ENCODE measurements at places on chromosomes 2 and 18.

DNA sequence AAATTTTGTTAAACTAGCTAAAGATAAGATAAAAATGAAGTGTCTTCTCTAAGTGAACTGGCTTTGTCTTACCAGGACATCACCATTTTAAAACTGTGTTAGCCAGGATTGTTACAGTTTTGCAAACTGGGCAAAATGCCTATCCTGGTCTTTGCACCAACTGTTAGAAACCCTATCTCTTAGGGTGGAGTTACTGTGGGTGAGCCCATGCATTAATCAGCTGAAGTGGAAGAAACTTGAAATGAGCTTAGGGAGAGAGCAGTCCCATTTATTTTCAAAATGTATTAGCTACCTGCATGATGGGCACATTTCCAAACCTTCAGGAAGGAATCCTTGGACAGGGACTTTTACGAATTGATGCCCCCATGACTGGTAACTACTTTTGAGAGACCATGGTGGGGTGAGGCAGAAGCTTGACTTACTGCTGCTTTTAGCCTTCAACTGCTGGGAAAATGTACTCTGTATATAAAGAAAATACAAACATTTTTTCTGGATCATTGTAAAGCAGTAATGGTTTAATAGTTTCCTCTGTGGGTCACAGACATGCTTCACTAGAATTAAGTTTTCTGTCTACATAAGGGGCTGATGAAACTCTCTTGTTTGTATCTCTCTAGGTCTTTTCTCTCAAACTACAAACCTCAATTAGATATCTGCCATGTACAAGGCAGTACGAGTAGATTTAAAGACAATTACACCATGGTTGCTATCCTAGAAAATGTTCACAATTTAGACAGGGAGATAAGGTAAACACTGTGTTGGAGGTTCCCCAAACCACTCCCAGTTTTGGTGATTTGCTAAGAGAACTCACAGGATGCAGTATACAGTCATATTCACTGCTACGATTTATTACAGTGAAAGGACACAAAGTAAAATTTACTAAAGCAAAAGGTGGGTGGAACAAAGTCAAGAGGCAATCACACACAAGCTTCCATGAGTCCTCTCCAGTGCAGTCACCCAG, 321.4 kb upstream of the MMADHC start:
- DNase-seq, result no peak

DNA sequence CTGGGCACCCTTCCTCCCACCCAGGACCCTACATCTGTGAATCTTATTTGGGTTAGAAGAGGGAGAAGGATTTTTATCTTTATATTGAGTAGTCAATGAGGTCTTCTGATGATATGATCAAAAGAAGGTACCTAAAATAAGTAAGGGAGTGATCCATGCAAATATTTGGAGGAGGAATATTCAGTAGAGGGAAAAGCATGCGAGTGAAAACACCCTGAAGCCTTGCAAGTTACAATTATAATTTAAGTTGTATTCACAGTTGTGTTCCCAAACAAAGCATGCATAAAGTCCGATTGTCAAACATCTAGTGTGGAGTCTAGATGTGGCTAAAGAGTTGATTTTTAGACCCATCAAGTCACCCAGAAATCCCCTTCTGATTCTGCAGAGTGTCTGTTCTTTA, 530.2 kb upstream of the ZEB2 start:
- DNase-seq, result no peak

DNA sequence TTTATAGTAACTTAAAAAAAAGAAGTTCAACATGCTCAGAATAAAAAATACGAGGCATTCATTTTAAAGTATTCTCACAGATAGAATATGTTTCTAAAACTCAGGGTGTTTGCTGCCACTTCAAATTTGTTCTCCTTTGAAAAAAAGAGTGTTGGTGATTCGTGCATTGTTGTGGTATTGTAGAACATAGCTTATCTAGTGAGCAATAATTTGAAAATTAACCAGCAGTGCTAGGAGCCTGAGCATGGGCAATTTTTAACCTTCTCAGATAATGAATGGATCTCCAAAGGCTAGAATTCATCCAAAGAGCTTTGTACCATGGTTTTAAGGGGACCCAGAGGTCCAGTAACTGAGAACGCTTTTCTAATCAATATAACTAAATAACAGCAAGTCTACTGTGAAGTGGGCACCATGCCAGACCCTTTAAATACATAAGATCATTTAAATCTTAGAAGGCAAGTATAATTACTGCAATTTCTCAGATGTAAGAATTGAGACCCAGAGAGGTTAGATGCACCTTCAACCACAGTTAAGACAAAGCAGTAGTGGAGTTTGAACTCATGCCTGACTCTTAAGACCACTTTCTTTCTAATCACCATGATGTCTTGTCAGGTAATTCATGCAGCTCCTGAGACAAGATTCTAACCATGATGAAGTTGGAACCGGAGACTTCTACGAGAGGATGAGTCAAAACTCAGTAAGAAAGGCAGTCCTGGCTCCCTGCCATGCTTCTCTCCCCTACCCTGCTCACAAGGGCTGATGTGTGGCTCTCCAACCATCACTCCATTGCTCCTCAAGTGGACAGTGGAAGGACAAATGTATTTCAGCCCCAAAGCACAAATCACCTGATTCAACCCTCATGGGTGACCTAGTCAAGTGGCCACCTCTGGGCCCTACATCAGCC, 3.4 kb downstream of the CYRIA start:
- no peak for DNase-seq

- DNase-seq, result no peak
Observed at GRCh38 chr18:66328296-66328878, 275.5 kb downstream of the CDH19 start.

DNA sequence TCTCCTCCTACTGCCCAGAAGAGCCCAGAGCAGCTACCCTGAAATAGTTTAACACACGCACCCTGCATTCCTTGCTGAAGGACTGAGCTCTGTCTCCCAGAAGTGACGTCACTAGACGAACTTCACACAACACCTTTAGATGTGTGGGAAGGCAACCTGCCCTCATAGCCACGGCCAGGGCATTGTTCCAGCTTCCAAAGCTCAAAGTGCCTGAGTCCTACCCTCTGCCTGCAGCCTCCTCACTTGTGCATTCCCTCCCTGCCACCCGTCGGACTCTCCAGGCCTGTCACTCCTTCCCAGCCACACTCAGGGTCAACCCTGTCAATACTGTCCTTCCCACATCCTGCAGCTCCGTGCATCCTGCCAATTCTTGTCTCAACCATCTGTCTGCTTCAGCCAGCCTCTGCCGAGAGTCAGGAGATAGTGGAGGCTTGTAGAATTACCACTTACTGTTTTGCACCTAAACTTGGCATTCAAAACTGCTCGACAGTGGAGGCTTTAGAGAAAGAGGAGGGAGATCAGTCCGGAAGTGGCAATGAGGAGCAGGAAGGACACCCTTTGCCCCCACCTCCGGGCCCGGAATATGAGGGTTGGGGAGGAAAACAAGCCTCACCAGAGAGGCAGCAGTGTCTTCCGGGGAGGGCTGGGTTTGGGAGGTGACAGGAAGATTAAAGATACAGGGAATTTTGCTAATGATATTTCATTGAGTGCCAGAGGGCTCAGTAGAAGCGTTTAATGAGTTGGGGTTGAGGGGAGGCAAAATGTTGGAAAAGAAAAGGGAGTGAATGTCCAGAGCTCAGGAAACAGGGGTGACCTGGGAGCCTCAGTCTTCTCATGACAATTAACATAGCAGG, 72.3 kb upstream of the ATG16L1 start:
- DNase-seq, result no peak

DNA sequence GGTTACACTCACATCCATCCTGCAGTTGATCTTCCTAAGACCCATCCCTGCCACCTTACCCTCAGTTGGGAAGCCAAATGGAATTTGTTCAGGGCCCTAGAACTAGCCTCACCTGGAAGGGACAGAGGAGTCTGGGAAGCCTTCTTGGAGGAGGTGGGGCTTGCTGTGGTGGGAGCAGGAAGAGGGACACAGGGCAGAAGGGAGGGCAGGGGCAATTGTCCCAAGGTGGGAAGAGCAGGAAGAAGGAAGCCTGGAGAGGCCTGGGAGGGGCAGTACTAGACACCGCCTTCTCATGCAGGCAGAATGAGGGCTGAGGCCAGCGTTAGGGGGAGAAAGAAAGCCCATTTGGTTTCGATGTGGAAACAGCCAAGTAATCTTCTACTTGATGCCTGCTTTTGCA, 34.1 kb upstream of the ASPRV1 start:
- no peak for DNase-seq

DNA sequence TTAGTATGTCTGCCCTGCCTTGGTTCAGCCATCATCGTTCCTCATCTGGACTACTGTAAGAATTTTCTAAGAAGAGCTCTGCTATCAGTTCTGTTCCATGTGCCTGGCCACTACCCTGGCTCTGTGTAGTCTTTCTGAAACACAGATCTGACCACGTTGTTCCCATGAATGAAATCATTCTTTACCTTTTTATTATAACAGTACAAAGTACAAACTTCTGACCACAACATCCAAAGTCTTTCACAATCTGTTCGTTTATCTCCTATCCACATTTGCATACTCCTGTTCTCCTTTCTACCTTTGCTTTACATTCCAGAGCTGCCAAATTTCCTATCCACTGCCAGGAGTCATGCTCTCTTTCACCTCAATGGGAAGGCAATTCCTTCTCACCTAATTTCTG, 284.6 kb upstream of the LRP1B start:
- no peak for DNase-seq

DNA sequence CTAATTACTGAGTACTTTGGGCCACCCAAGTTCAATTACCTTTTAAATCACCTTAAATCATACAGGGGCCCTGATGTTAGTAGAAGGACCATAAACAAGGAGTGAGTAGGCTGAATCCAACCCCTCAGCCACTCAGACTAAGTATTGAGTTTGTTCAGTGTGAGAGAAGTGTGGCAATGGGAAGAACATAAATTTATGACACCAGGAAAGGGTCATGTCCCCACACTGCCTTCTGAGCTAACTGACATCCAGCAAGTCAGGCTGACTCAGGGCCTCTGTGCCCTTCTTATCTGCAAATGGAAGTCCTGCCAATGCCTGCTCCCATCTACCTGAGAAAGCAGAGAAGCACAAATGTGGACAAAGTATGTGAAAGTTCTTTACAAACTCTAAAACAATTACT, 12.9 kb downstream of the PLEKHM3 start:
- peak; percentile 47 for DNase-seq

DNA sequence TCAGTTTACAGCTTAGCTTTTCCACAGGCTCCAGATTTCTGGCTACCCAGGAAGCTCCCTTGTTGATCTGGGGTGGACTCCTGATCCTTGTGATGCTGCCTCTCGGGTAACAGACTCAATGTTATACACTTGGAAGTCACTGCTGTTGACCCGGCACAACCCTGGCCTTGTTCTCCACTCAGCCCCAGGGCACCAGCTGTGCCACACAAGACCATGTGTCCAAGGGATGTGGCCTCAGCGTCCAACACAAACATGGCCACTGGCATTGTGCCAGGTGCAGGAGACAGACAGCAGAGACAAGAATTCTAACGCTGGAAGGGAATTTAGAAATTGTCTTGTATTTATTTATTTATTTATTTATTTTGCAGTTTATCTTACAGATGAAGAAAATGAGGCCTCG, 39.0 kb upstream of the PPP4R1 start:
- DNase-seq, result no peak

- no peak for DNase-seq
Observed at GRCh38 chr2:1492711-1493430, 79.6 kb downstream of the TPO start.

GRCh38 chr2:213086571-213086970, 64.8 kb downstream of the IKZF2 start:
- no peak for DNase-seq

GRCh38 chr2:47069628-47070154, 85.4 kb downstream of the STPG4 start:
- no peak for DNase-seq

DNA sequence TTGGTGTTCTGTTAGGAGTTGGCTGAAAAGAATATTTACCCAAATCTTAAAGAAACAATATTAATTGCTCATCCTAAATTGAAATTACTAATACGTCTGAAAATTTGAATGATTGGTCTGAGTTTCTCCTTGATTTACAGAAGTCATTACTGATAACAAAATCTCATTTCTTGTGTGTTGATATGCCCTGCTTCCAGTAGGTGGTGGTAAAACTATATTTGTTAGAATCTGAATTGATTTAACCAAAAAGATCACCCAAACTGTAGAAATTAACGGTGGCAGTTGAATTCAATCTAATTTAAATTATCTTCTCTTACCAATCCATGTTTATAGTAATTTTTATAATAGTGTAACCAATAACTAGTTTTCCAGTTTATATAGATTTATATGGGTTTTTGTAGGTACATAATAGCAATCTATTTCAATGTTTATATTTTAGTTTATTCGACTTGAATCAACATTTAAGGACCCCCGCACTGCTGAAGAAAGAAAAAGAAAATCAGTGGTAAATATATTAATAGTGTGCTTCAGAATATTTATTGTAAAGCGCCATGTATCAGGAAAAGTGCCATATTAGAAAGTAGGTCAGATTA, 38.3 kb downstream of the PAPOLG start:
- peak; percentile 47 for DNase-seq

DNA sequence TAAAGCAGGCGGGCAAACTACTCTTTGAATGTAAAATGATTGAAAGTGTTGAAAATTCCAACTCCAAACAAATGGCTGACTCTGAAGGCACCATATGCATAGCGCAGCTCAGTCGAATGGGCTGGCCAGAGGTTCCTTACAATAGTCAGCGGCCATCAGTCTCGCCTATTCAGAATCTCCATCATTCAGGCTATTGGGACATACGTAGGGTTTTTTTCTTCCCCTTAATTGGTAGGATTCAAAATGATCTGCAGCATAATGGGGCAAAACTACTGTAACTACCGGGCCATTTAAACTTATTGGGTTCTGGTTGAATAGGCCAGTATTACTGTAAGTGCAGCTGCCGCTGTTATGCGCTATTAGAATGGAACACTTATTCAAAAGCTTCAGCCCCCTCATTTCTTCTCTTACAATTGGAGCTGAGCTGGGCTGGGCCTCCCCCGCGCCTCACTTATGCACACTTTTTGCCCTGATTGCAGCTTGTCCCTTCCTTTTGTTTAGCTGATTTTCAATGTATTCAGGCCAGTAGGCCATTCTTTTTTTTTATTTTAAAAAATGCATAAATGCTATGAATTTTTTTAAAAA, 40.4 kb downstream of the SLC9A4 start:
- DNase-seq, result no peak

DNA sequence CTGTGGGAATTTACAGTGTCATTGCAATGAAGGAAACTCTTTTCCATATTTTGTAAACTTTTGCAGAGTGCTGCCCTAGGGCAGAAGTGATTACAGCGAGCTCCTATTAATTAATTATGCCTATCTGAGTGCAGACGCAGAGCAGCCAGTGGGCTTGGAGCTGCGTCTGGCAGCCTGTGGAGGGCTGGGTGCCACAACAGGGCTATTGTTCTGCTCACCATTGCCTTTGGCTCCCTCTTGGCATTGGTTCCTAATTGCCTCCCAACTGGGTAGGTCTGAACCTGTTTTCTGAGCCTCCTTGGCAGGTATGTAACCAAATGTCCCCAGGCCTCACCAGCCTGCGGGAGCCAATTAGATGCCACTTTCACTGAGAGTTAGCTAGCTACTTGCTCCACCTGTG, 25.6 kb upstream of the ITGB6 start:
- DNase-seq, result no peak

GRCh38 chr2:160062292-160063005, at the start of gene PLA2R1:
Gene PLA2R1, minus strand, starts transcription at chr2:160062615. Its CDS starts 212 bp downstream, at chr2:160062403.
- DNase-seq, result no peak
